Activated naive CD4-positive, alpha-beta T cell treated with anti-CD3 and anti-CD28 coated beads, Interleukin-2, amount 50 U/mL, for 72 hours (primary cell): ENCODE measurements at places on chromosomes 11 and 22.

- DNase-seq: no peak
Observed at GRCh38 chr22:48536541-48537342, 1290.9 kb downstream of the BRD1 start.

GRCh38 chr11:66741153-66741552, 12.1 kb upstream of the SPTBN2 start:
- DNase-seq: no peak

- DNase-seq: no peak
Observed at GRCh38 chr11:10722307-10722706, 28.7 kb upstream of the CTR9 start.

DNA sequence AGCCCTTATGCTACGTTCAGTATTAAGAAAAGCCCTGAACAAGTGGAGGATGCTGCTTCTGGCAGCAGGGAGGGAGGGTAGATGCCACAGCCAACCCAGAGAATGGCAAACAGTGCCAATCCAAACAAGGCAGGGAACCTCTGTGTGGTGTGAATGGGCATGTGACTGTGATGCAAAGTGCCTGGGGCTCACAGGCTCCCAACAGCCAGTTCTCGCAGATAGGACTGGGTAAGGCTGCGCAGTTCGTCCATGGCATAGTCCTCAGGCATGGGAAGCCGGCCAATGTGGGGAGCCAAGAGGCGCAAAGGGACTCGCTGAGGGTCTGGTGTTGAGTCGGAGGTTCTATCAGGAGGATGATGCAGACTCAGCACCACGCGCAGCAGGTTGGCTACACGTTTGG, 4.8 kb upstream of the CHRNA10 start:
- no peak for DNase-seq

- DNase-seq: no peak
Observed at GRCh38 chr11:76243193-76243956, 37.1 kb upstream of the WNT11 start.

- no peak for DNase-seq
Observed at GRCh38 chr11:61691380-61692156, 11.4 kb downstream of the DAGLA start.

DNA sequence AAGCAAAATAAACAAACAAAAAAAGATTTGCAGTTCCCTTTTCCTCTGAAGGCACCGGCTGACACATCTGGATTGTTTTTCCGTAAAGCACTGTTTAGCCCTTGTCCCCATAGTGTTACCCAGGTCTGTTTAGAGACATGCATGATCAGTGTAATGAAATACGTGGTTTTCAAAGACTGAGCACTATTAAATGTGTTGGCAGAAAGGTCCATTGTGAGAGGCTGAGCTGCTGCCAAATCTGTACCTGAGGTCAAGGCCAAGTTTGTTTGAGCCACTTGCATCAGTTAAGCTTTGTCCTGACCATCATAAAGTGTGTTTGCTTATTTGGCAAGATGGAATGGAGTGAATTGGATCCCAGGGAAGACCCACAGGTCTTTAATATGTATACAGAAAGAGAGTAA, 26.3 kb downstream of the CTR9 start:
- DNase-seq: no peak

DNA sequence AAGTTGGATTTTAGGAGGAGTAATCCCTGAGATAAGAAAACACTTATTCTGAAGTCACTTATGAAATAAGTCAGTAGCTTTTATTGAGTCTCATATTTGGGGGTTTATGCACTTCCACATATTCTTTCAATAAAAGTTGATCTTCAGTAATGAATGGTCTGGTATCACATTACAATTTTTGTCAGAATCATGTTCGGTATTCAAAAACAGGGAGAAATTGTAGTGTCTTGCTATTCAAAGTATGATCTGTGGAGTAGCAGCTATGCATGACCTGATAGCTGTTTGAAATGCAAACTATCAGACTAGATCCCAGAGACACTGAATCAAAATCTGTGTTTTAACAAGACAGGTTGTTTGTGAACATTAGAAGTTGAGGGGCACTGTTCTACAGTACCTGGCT, 857.6 kb downstream of the METTL15 start:
- DNase-seq: no peak

GRCh38 chr22:46085828-46086576, 64.3 kb upstream of the PPARA start:
- no peak for DNase-seq

- DNase-seq: no peak
Observed at GRCh38 chr11:69700278-69701140, 3.3 kb downstream of the FGF19 start.

GRCh38 chr11:47847537-47847891, 636 bp downstream of the NUP160 start:
- no peak for DNase-seq

- DNase-seq: no peak
Observed at GRCh38 chr22:32476281-32477195, 1.9 kb downstream of the FBXO7 start.

- no peak for DNase-seq
Observed at GRCh38 chr11:69220561-69221051, 64.9 kb downstream of the SMIM38 start.

GRCh38 chr11:14079011-14079410, 116.5 kb downstream of the SPON1 start:
- DNase-seq: no peak

DNA sequence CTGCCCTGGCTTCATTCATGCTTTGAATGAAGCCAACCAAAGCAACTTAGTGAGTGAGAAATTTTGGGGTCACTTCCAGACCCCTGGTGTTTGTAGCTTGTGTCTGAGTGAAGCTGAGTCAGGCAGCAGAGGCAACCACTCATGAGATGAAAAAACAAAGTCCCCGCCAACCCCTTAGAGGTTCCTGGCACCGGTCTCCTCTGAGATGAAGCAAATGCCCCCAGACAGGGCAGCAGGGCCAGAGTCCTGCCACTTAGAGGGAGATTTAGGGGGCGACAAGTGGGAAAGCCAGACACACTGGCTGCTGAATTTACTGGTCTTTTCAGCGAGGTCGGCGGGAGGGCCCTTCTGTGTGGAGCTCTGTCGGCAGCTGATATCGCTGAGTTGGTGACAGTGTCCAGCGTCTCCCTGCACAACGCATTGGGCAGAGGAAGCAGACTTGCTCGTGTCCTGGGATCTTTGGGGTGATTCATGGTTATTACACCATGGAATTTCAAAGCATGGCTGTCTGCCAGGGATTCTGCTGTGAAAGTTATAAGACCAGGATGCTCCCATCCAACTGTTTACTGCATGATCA, 482.6 kb downstream of the MIAT start:
- no peak for DNase-seq

GRCh38 chr11:118406599-118407166, 5.3 kb downstream of the ATP5MG start:
- no peak for DNase-seq

DNA sequence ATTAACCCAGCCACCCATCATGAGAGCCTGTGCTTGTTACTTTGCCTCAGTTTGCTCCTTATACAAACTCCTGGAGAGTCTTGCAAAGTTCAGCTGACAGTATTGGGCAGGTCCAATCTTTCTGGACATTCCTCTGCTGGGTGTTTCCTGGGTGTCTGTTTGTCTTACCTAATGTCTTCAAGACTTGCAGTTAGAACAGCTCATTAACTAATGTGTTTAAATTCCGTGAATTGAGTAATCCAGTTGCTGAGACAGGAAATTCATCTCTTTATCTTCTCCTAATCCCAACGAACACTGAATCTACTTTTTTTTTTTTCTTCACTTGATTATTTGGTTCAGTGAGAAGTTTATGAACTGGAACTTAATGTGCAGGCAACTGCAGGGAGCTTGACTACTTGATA, 20.6 kb downstream of the BCO2 start:
- DNase-seq: no peak

- DNase-seq: no peak
Observed at GRCh38 chr11:73415854-73416615, 39.8 kb downstream of the RELT start.

GRCh38 chr11:39294648-39295047, 2164.8 kb downstream of the LRRC4C start:
- DNase-seq: no peak

DNA sequence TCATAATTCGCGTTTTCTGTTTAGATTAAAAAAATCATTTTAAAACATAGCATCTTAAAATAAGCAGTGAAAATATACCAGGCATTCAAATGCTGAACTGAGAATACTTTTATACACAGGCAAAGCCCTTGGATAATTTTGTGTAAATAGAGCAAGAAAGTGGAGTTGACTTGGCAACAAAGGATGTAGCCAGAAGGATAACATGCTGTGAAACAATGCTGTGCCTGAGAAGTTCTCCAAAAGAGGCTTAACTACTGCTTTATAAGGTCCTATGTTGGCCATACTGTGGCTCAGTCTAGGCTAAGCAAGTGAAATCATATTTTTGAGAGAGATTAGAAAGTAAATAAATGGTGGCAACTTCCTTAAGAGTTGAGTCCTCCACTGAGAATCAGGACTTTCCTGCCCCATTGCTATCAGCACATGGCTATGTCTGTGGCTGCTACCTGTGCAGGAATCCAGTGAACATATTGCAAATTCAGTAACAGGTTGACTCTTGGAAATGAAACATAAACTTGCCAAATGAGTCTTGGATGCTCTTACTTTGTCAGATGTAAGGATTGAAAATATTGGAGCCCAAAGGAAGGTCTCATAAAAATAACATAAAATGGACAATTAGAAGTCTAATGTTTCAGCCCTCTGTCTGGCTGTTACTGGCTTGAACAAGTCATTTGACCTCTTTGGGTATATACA, 448.9 kb downstream of the LRRC4C start:
- no peak for DNase-seq

- no peak for DNase-seq
Observed at GRCh38 chr11:34226210-34226609, 120.8 kb downstream of the NAT10 start.

GRCh38 chr11:7538031-7538430, 24.2 kb downstream of the PPFIBP2 start:
- DNase-seq: no peak

DNA sequence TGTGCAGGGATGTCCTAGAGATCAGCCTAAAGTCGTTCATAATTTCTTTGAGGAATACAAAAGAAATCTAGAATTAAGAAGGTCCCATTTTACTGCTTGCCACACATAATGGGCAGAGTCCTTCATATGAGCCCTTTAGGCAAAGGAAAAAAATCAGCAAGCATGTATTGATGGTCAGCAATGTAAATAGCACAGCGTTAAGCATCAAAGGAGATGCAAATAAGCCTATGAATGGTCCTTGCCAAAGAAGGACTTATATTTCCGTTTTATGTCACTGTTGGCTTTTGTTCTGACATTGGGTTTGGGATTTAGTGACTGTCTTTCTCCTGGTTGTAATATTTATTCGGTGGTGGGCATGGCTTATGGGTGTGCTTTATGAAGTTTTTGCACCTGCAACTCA, 69.8 kb downstream of the CD44 start:
- no peak for DNase-seq

GRCh38 chr22:19382240-19382639, 49.3 kb downstream of the HIRA start:
- no peak for DNase-seq

GRCh38 chr11:60158636-60159035, 24.2 kb downstream of the MS4A6A start:
- DNase-seq: no peak

- DNase-seq: no peak
Observed at GRCh38 chr11:103594283-103594682, 442.2 kb upstream of the DDI1 start.

DNA sequence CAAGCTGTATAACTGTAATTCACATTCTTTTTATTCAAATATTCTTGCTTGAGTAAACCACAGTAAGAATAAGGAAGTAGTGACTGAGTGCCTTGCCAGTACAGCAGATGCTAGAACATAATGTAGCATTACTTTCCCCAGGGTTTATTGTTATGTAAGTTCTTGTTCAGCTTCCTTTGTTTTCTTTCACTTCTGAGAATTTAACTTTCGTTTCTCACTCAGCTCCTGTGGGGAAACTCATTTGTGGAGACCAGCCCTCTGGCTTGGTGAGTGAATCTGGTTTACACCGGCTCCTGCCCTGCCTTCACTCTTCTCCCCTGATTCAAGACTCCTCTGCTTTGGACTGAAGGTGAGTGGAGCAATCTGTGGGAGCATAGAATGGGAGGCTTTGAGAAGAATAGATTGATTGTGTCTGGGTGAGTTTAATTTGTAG, at the start of gene TRIM22:
Gene TRIM22, plus strand, starts transcription at position 240 of the 433 bp plus-strand sequence. CDS start 6,443 bp downstream, outside the sequence.
- peak; percentile 67 for DNase-seq

DNA sequence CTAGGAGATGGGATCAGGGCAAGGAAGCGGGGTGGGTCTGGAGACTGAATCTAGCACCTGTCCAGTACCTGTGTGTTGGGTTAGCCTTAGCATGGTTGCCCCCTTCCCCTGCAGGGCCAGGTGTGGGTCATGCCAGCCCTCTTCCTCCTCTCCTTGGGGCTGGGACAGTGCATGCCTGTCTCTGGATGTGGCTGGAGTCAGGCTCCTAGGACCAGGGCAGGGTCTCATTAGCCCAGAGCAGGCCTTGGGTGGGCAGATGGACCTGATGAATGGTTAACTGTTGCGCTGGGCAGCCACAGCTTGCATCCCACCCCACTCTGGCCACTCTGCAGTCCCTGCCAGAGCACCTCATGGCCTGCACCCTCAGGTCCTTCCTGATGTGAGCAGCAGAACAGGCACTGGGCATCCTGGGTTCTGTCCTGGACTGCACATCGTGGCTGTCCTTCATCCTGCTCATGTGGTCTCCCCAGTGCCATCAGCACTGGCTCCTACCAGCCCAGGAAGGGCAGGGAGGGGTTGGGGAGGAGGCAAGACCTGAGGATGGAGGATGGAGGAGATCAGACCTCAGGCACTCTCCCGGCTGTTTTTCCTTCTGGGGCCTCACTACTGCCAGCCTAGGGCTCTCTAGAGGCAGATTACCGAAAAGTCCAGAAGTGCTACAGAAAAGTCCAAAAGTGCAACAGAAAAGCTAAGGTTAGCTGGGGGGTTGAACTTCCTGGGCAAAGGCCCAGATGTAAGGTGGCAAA, 12.8 kb upstream of the CHRM1 start:
- DNase-seq: no peak

DNA sequence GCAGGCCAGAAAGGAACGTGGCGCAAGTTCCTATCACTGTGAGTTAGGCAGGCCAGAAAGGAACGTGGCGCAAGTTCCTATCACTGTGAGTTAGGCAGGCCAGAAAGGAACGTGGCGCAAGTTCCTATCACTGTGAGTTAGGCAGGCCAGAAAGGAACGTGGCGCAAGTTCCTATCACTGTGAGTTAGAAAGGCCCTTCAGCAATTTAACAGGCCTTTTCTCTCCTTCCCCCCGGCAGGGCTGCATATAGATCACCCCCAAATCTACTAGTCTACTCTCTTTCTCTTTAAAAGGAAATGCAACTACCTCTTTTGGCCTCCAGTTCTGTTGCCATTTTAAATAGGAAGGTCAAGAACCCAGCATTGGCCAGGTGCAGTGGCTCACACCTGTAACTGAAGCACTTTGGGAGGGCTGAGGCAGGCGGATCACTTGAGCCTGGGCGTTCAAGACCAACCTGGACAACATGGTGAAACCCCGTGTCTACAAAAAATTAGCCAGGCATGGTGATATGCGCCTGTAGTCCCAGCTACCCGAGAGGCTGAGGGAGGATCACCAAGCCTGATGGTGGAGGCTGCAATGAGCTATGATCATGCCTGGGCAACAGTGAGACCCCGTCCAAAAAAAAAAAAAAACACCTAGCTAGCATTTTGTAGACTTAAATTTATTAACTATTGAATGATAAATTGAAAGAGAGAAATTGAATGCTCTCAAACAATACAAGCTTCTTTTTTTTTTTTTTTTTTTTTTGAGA, 14.9 kb downstream of the FAM118B start:
- no peak for DNase-seq
